ENCODE measurements at places on chromosomes 5 and 9.

DNA sequence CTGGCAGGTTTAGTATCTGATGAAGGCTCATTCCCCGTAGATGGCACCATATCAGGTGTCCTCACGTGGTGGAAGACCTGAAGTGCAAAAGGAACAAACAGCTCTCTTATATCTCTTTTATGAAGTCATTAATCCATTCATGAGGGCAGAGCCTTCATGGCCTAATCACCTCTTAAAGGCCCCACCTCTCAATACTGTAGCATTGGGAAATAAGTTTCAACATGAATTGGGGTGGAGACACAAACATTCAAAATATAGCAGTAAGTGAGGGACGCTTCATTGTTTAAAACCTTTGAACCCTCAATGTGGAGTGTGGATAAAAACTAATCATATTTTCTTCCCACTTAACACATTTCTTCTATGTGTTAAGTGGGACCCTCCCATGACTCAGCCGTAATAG is 489.4 kb upstream of the WWC1 start:
- no peak for DNase-seq

DNA sequence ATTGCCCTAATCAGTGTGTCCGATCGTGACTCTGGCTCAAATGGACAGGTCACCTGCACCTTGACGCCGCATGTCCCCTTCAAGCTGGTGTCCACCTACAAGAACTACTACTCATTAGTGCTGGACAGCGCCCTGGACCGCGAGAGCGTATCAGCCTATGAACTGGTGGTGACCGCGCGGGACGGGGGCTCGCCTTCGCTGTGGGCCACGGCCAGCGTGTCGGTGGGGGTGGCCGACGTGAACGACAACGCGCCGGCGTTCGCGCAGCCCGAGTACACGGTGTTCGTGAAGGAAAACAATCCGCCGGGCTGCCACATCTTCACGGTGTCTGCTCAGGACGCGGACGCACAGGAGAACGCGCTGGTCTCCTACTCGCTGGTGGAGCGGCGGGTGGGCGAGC is 1.4 kb downstream of the PCDHA13 start:
- no peak for DNase-seq

DNA sequence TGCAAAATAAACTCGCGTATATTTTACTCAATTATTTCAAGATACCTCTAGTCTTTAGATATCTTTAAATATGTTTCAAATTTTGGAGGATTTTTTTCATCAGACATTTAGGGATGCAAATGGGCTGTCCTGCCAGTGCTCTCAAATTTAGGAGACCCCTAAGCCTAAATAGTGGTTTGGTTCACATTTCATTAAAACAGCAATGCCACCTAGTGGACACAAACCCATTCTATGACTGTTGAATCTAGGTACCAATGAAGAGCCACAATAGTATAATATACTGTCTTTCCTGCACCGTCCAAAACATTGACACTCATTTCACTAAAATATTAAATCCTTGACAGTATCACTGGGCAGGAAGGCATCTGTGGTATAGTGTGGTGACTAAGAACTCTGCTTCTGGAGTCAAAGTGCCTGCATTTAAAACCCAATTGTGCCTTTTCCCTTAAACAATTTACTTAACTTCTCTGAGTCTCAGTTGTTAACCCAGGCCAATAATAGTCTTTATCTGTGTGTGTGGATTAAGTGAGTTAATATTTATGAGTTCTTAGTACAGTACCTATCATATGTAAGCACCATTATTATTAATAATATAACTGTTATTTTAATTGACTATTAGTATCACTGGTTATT is 148.0 kb downstream of the RORB start:
- no peak for DNase-seq

GRCh38 chr9:11551106-11551505 is 938.3 kb upstream of the PTPRD start:
- no peak for DNase-seq

GRCh38 chr5:101543780-101544179 is 640.7 kb upstream of the ST8SIA4 start:
- no peak for DNase-seq

DNA sequence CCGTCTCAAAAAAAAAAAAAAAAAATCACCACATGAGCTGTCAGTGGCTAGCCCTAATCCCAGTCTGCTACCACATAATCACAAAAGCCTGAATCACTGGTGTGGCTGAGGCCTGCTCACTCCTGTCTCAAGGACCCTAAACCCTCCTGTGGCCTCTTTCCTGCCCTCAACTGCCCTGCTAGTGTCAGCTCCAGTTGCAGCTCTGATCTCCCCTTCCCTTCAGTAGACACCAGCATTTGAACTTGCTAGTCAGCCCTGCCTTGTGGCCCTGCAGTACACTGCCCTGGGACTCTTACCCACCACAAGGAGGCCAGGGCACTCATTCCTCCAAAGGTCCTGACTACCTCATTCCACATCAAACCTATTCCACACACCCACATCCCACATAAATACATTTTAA is 9.5 kb upstream of the P4HA2 start:
- no peak for DNase-seq

DNA sequence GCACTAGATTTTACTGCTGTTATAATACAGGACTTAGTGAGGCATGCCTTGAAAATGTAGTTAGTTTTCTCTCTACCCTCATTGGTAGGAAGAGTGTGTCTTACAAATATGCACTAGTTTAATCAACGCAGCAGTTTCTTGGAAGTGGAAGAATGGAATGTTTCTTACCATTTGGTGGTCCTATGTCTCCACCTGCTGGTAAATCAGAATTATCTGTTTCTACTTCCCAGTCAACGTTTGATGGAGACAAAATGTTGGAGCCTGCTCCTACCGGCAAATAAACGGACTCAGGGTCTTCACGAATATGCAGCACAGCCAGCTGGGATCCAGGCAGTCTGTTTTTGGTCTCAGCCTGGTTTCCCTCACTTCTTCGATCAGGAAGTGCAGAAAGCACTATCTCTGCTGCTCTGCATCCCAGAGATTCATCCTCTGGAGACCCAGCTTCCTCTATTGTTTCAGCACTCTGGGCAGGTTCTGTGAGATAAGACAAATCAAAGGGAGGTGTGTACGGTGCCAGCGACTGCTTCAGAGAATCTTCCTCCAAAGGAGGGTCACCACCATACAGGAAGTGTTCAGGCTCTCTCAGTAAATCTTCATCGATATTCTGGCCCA is 59.5 kb upstream of the PCA3 start:
- DNase-seq: no peak

DNA sequence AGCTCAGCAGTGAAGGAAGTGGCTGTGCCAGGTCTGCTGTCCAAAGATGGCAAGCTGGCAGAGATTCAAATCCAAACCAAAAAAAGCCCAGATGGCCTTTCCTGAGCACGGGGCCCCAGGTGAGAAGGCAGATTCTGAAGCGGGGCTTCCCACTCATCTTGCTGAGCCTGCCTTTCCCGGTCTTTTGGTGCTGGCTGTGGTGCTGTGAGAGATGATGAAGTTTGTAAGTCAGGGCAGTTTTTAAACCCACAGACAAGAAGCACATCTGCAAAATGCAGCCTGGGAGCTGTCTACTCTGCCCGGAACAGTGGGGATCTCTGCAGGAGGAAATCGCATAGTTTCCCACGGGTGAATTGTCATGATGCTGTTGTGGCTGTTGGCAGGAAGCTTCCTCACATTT is 85.0 kb upstream of the IRX4 start:
- no peak for DNase-seq

GRCh38 chr5:3197304-3198073 is 398.1 kb upstream of the IRX1 start:
- DNase-seq: no peak

- no peak for DNase-seq
These were observed 1.5 kb downstream of the TNFAIP8 start for GRCh38 chr5:119357270-119357669.

GRCh38 chr5:45038366-45038987 is 229.7 kb downstream of the MRPS30 start:
- no peak for DNase-seq

DNA sequence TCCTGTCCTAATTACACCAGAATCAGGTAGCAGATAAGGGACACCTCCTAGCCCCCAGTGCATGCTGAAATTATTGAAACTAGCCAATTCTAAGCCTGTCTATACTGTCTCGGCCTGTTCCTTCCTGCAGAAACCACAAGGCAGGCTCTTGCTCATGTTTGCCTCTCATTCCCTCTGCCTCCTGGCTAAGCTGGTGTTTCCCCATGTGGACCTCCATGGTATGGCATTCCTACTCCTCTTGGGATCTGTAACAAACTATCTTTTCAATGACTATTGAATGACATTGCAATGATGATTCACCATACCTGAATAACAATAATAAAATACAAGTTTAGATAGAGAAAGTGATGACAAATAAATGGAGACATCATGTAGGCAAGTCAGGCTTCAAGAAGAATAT is 35.6 kb upstream of the ADAMTS16 start:
- no peak for DNase-seq

- no peak for DNase-seq
These were observed 406.6 kb upstream of the TNC start for GRCh38 chr9:115524453-115525059.

DNA sequence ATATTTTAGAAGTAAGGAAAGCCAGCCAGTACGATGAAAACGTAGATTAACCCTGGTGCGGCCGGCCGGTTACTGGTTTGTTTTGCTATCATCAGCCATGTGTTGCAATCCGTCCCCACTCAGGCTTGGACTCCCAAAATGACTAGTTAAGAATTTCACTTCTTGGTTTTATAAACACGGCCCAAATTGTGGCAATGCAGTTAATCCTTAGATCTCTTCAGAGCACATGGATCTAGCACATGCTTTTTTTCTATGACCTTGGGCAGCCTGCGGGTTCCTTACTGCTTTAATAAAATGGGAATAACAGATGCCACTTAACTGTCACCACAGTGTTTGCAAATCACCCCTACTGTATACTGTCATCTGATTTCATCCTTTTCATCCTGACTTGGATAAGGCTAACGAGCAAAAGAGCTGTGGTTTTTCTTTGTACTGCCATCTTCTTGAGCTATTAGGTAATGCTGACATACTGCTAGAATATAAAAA is 1.5 kb downstream of the NDFIP1 start:
- DNase-seq: no peak

- DNase-seq: no peak
These were observed 11.5 kb downstream of the GABRA6 start for GRCh38 chr5:161697001-161697400.

- DNase-seq: no peak
These were observed 12.2 kb upstream of the MIER3 start for GRCh38 chr5:56964173-56964572.

Measured in effector CD8-positive, alpha-beta T cell (primary cell).